ENCODE measurements at places on chromosomes 6 and 20.
A peak's percentile ranks its signal among the peaks of the same experiment; 100 is the strongest.

- no peak for DNase-seq
Measured at GRCh38 chr6:42217157-42217518, 523 bp downstream of the MRPS10 start.

- no peak for DNase-seq
Measured at GRCh38 chr6:147660334-147661311, 152.1 kb downstream of the SAMD5 start.

DNA sequence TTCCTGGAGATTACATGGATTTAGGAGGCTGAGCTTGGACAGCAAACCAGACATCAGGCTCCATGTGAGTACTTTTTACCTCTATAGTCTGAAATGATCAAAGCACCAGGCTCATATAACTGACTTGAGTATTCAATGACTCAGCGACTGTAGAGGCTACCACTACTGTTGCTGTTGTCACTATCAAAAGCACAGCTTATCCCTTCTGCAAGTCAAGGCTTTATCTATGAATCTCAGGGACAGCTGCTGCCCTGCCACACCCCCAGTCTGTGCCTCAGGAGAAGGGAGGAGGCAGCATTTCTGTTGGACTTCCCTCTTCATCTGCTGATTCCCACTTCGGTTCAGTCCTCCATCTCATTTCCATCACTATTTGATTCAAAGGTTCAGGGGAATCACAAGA lies 80.5 kb upstream of the CNR1 start:
- no peak for DNase-seq

- DNase-seq: no peak
Measured at GRCh38 chr6:157181649-157182048, 141.7 kb downstream of the TMEM242 start.

- peak; percentile 24 for DNase-seq
Measured at GRCh38 chr6:110233770-110234374, 53.6 kb downstream of the CDC40 start.

- peak; percentile 74 for DNase-seq
Measured at GRCh38 chr6:127900935-127901334, at the start of gene THEMIS. Gene THEMIS, minus strand, starts transcription at chr6:127901058. Its CDS starts 126 bp downstream, at chr6:127900932.

- no peak for DNase-seq
Measured at GRCh38 chr6:89667872-89668556, 29.5 kb upstream of the LYRM2 start.

GRCh38 chr6:67369679-67370078 lies 1265.4 kb upstream of the ADGRB3 start:
- no peak for DNase-seq

GRCh38 chr20:34564833-34565232 lies 6.3 kb downstream of the MAP1LC3A start:
- no peak for DNase-seq

- DNase-seq: no peak
Measured at GRCh38 chr6:112639391-112639831, 292.3 kb downstream of the RFPL4B start.

DNA sequence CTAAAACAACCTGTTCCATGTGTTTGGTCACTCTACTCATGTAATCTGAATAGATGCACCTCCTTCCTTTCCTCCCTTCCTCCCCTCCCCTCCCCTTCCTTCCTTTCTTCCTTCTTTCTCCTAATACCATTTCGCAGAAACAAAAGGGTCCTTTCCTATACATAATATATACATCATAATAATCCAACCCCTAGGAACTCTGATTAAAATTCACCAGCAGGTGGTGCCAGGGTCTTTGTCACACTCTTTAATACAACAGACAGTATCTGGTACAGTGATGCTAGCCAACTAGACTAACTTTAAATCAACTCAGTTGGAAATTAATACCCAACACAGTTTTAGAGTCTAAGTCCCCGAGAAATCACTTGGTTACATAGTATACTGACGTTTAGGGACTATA lies 181.2 kb upstream of the SHLD1 start:
- DNase-seq: peak; percentile 76

GRCh38 chr6:56807989-56808337 lies 146.9 kb upstream of the BEND6 start:
- DNase-seq: no peak

- peak; percentile 15 for DNase-seq
Measured at GRCh38 chr6:142331075-142331551, 29.3 kb downstream of the ADGRG6 start.
